NB4 (cell line): ENCODE measurements at places on chromosomes 5 and 9.
A peak's percentile ranks its signal among the peaks of the same experiment; 100 is the strongest.

- no peak for DNase-seq
Measured at GRCh38 chr9:110620726-110621125, 41.2 kb upstream of the SVEP1 start.

- peak; percentile 37 for DNase-seq
Measured at GRCh38 chr5:175814691-175815090, 56.7 kb upstream of the CPLX2 start.

DNA sequence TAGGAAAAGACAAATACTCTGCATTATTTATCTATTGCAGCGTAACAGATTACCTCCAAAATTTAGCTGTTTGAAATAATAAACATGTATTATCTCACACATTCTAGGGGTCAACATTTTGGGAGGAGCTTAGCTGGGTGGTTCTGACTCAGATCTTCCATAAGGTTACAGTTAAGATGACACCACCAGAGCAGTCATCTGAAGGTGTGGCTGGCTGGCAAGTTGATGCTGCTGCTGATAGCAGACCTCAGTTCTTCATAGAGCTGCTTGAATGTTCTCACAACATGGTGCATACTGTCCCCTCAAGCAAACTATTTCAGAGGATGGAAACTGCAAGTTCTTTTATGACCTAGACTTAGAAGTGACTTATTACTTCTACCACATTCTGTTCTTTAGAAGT is 146.3 kb upstream of the FSTL4 start:
- no peak for DNase-seq

DNA sequence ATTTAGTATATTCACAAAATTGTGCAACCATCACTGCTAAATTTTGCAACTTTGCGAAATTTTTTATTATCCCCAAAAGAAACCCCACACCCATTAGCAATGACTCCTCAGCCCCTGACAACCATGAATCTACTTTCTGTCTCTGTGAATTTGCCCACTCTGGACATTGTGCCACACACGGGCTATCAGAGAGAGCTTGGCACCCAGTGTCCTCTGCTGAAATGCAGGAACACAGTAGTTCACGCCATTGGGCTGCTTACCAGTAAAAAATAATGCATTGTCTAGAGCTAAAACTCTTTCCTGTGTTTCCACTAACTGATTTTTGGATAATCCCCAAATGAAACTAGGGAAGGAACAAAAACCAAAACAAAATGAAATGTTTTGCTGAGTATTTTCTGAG is 60.0 kb downstream of the HRH2 start:
- peak; percentile 16 for DNase-seq

DNA sequence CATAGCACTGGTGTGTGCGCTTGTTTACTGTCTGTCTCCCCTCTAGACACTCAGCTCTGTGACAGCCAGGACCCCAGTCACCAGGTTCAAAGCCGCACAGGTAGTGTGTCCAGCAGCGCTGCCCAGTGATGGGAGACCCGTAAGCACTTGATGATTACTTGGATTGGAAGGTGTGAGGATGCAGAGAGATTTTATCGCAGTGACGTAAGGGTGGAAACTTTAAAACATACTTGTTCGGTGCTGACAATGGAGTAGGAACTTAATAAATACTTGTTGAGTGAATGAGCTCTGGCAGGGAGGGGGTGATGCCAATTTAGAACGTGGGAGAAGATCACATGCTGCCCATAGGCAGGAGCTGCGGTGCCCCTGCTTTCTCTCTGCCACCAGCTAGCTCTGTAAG is 99.2 kb upstream of the PITX1 start:
- no peak for DNase-seq

DNA sequence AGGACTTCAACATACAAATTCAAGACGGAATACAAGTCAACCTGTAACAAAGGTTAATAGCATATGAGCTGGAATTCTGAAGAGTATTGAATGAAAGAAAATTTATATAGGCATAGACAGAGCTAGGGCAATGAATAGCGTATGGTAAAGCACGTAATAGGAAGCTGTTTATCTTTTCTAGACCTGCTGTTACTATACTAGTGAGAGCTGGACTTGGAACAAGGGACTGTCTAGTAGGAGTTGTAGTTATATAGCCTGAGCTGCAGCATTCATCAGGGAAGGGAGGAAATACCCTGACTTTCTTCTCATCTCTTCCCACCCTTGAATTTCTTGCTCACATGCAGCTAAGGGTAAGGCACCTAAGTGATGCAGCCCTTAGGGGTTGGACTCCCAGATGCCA is 67.5 kb upstream of the PRLR start:
- DNase-seq: no peak

DNA sequence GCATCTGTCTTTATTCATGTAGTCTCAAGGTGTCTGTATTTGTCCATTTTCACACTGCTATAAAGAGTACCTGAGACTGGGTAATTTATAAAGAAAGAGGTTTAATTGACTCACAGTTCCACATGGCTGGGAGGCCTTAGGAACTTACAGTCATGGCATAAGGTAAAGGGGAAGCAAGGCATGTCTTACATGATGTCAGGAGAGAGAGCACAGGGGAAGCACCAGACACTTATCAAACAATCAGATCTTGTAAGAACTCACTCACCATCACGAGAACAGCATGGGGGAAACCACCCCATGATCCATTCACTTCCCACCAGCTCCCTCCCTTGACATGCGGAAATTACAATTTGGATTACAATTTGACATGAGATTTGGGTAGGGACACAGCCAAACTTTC is 44.2 kb downstream of the NLN start:
- peak; percentile 15 for DNase-seq

GRCh38 chr5:141672841-141673813 is 8.9 kb downstream of the ARAP3 start:
- DNase-seq: no peak

DNA sequence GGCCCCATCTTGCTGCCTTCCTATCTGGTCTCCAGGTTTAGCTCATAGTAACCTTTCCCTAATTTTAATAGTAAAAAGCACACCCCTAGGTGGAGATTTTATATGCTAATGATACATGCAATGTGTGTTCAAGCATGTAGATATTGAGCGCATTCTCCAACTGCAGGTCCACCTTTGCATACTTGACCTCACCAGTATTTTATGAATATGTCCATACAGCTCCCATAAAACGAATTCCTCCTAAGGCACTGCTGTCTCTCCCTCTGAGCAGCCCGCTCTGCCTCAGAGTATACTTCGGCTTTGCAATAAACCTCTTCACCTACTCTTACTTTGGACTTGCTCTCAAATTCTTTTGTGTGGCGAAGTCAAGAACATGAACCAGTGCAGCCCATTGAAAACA is 153.3 kb downstream of the RAB3C start:
- no peak for DNase-seq

- no peak for DNase-seq
Measured at GRCh38 chr9:127968700-127969383, 11.9 kb downstream of the EEIG1 start.

DNA sequence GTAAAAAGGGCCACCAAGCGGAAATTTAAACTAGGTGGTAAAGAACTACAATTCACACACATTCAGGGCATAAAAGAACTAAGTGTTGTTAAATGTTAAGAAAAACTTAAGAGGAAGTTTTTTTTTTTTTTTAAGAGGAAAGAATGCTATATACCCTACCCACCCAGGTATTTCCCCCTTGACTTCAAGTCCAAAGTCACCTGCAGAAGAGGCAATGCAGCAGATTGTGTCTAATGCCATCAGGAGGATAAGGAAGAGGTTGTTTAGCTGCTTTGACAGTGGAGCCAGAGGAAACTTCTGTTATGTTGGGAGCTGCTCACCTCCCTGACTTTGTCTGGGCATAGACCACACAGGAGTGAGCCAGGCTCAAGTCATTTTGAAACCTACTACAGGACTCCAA is 69.2 kb downstream of the MPDZ start:
- no peak for DNase-seq

GRCh38 chr5:84383816-84384603 is 670 bp downstream of the EDIL3 start:
- peak; percentile 18 for DNase-seq

DNA sequence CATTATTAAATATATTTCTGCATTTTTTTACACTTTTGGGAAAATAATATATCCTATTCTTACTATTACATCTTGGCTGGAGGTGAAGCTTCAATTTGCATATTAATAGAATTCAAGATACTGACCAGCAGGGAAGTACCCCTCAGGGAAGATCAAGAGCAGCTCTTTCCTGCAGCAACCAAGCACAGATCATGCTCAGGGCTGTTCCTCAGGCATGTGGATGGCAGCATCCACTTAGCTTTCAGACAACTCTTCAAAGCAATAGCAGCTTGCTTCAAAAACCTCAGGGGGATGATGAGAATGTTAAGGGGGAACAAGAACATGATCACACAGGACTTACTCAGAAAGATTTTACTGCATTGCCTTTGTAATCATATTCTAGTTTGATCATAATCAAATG is 731.8 kb downstream of the SEMA5A start:
- DNase-seq: no peak

- no peak for DNase-seq
Measured at GRCh38 chr5:2867373-2867933, 116.0 kb upstream of the IRX2 start.

DNA sequence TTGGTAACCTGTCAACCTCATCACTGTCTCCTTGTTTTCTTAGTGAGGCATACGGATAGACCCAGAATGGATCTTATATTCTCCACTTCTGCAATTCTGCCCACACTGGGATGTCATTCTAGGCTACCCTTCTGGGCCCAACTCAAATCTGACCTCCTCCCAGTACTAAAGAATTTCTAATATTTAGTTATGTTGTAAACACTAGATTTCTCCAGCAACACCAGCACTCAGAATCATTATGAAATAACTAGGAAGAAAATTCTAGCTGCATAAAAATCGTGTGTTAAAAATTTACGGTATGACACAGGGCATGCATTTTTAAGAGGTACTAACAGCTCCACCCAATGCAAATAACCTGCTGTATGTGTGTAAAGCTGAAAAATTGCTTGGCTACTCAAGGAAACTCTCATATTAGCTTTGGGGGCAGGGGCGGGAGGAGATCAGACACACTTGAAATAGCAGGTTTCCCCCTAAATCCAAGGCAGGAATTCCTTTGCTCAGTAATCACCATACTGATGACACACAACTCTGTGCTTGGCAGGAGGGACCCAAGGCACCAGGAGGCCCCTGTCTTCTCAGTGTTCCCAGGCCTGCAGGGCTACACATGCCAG is 27.3 kb downstream of the MACROH2A1 start:
- no peak for DNase-seq

DNA sequence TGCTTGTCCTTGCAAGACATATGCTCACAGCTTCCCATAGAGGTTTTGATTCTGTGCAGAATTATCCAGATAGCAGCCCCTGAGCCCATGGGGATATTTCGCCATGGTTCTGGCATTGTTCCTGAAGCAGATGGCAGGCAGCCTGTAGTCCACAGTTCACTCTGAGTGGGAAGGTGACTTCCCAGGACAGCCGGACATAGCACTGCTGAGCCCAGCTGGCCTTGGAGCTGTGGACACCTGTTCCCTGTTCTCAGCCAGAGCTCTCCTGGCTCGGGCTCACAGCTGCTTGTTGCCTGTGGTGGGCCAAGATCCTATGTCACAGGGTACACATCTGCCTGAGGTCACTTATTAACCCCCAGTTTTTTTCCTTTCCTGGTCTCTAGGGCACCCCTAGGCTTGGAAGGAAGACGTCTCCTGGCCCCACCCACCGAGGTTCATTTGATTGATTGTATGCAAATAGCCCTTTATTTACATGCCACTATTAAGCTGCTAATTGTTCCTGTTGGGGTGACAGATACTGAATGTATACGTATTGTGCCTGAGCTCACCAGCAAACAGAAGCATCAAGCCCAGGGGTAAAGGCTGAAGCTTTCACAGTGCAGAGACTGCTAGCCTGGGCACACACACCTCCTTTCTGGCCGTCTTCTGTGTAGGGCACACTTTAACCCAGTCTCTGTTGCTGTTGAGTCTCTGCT is 96.6 kb upstream of the DMRT1 start:
- DNase-seq: peak; percentile 31

DNA sequence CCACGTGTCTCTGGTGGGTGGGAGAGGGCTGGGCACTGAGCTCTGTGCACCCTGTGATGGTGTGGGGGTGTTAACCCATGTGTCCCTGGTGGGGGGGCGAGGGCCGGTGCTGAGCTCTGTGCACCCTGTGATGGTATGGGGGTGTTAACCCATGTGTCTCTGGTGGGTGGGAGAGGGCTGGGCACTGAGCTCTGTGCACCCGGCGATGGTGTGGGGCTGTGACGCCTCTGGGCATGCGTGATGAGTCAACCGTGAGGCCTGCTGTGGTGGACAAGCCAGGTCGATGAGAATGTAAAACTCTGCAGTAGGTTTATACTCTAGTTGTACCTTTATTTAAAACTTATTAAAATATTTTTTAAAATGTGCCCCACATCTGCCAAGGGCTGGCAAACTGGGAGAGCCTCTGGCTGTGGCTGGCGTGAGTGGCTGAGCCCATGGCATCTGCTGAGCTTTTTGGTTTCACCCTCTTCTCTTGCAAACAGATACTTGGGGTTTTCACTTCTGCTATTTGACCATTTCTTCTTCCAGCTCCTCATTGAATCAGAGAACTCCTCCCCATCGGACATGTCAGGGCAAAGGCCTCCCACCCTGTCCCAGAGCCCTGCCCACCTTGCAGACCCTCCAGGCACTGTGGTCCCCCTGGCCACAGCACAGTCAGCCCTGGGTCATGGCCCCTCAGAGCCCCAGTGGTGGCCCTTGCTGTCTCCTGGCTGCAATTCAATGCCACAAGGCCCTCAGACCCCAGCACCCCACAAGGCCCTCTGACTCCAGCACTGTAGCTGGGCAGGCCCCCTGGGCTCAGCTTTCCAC is 18.5 kb upstream of the EXOC3 start:
- DNase-seq: peak; percentile 70
